ENCODE measurements at places on chromosomes 2 and 18.

GRCh38 chr2:11026286-11026921 lies 114.7 kb downstream of the KCNF1 start:
- no peak for DNase-seq

DNA sequence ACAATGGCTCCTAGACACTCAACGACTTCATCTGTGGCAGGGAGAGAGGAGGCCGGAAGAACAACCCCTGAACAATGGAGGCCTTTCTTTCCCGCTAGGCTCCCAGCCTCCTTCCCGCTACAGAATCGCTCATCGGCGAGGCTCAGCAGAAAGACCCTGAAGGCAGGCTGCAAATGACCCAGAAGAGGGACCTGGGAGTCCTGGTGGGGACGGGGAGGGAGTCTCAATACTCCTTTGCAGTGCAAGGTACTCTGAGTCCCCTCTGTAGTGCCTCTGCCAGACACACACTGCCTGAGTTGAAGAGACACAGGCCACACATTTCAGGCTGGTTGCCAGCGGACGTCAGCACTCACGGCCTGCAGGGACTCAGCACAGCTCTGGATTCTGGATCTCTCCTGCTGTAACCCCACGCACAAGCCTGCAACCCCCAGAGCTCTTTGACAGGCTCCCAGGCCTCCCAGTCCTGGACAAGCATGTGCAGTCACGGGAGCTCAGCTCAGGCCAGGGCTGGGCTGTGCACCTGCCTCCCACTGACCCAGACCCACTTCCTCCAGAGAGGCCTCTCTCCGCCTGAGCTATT lies 6.1 kb downstream of the GPR17 start:
- DNase-seq, result no peak

DNA sequence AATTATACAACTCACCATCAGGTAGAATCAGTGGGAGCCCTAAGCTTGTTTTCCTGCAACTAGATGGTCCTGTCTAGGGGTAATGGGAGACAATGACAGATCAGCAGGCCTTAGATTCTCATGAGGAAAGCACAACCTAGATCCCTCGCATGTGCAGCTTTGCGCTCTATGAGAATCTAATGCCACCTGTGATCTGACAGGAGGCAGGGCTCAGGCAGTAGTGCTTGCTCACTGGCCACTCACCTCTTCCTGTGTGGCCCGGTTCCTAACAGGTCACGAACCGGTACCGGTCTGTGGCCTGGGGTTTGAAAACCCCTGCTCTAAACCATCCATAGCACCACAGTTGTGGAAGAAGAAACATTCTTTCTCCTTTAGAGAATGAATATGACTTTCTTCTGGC lies 242.8 kb upstream of the CXCR4 start:
- DNase-seq, result no peak

DNA sequence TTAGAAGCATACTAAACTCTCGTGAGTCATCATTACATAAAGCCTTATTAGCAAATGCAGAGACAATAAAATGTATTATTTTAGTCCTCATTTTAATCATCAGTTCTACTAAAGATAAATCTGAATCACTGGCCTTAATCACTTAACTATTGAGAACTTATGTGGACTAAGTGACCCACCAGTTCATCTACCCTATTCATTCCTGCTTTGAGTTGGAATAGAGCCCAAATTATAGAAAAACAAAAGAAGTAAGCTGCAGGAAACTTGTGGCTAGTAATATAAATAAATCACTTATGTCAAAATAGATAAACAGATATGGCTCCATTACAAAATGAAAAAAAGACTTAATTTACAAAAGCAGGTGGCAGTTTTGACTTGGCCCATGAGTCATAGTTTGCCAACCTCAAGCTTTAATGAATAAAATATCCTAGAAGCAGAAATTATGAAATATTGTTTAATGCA lies 851.8 kb upstream of the CRIM1 start:
- no peak for DNase-seq

GRCh38 chr2:32755666-32756065 lies 127.8 kb downstream of the TTC27 start:
- no peak for DNase-seq
